ENCODE measurements at places on chromosomes 6 and 20.
A peak's percentile ranks its signal among the peaks of the same experiment; 100 is the strongest.

DNA sequence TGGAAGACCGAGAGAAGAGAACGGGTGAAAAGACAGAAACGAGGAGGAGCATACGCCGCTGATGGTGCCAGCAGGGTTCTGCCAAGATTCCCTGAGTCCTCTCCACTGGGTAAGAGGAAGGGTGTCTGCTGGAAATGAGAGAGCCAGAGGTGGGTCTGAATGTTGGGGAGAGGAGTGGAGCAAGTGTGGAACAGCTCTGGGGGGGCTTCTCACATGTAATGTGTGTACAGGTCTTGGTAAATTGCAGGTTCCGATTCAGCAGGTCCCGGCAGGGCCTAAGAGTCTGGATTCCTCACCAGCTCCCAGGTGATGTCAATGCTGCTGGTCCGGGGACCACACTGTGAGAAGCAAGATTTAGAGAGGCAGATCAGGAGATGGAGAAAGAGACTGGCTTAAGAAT, 1.5 kb upstream of the EBF4 start:
- no peak for DNase-seq

GRCh38 chr20:35005463-35005961, 49.8 kb downstream of the MYH7B start:
- no peak for DNase-seq

GRCh38 chr20:25308671-25309394, 60.9 kb downstream of the PYGB start:
- DNase-seq, result no peak

- peak; percentile 22 for DNase-seq
These were observed at the start of gene ACSS2 for GRCh38 chr20:34876406-34877282. Gene ACSS2, plus strand, starts transcription at chr20:34876612. Its CDS starts 34 bp downstream, at chr20:34876646.

DNA sequence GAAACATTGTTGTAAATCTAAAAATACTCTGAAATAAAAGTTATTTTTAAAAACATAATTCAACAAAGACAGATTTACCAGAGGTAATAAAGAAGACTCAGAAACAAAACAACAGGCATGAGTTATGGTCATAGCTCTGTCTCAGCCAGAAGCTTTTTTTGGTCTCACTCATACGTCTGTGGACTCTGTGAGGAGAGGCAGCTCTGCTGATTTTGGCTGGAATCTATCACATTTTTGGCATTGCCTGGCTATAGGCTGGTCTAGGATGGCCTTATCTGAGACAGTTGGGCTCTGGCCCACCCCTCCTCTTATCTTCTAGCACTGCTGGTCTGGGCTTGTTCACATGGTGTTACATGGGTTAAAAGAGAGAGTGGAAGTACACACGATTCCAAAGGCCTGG, 514.0 kb upstream of the BTBD3 start:
- DNase-seq, result no peak

DNA sequence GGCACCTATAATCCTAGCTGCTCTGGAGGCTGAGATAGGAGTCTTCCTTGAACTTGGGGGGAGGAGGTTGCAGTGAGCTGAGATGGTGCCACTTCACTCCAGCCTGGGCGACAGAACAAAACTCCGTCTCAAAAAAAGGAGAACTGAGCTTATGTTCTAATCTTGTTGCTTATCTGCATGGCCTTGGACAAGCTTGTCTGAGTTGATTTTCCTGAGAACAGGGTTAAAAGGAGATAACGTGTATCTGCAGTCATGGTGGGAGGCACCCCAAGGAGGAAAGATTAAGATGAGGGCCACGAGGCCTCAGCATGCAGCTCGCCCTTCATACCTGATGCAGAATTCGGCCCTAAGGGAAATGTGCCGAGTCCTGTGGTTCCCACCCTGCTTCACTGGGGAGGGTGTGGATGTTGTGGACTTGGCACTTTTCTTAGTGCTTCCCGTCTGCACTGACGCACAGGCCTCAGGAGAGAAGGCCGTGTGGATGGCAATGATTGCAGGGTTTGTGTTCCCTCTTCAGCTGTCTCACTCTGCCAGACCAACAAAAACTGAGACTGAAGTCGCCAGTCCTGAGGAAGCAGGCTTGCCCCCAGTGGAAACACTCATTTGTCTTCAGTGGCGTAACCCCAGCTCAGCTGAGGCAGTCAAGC, 56.3 kb downstream of the EZR start:
- no peak for DNase-seq

- DNase-seq, result no peak
These were observed 77.0 kb downstream of the DTNBP1 start for GRCh38 chr6:15585760-15586214.

GRCh38 chr20:18403269-18403668, 63.6 kb downstream of the DZANK1 start:
- no peak for DNase-seq

DNA sequence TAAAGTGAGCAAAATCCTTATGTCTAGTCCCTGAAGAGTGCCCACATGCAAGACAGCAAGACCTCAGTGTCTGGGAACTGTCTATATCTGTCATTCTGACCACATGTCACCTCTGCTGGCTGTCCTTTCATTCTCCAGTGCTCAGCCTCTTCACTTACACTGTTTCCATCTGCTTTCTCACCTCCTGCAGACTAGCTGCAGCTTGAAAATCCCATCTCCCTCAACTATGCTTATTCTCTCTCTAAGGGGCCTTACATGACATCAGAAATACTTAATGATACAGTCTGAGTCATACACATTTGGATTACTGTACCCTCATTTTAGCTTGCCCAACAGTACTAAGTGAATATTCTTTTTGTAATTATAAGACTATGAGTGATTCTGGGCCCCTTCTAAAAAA, 587.8 kb downstream of the EPM2A start:
- no peak for DNase-seq

DNA sequence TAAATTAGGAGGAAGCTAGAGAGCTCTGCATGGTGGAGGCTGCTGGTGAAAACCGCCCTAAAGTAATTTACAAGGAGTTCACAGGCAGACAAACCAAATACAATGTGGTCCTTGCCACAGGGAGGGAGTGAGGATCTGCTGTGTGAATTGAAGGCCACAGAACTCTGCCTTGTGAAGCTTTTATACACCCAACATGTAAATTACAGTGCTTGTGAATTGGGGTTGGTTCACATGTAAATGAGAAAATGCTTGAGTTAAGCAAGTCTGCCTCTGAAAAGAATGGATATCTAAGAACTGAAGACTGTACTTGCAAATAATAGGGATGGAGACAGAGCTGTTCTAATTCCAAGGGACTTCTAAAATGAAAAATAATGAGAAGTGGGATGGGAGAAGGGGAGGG, 194.2 kb downstream of the SLC35F1 start:
- DNase-seq, result peak; percentile 84

DNA sequence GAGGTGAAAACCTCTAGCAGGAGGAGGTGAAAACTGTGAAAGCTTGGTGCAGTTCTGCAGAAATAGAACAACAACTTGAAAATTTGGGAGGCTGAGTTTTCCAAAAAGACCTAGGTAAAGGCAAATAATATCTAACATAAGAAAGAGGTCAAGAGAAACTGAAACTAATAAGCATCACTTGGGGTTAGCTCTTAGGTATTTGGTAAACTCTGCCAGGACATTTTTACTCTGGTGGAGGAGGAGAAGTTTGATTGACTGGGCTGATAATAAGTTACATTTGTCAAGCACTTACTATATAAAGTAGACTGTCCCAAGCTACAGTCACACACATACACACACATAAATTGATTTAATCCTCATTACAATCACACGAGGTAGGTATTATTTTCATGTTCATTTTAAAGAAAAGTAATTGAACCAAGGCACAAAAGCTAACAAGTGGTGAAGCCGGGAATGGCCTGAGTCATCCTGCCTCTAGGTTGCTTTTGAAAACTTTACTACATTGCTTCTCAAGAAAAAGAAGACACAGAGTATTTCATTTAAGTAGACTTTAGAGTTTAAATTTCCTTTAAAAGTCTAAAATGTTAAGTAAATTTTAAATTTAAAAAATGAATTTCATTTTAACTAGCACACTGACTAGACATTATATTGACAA, 275.5 kb downstream of the PTPRK start:
- no peak for DNase-seq

DNA sequence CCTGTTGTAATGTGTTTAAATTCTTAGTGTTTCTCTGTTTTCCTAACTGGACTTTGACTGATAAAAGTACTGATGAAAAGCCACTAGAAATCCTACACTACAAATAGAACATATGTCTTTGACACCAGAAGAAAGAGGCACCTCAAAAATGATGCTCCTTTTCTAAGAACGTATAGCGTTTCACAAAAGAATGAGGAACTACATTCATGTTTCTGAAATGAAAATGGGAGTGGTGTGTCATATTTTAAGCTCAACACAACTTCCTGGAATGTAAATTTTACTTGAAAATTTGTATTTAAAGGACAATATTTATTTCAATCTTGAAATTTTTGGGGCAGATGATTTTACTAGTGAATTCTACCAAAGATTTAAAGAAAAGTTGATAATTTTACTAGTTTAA, 35.3 kb downstream of the KIAA0408 start:
- no peak for DNase-seq

- DNase-seq, result no peak
These were observed 45.3 kb downstream of the PRR18 start for GRCh38 chr6:166262743-166263515.

- no peak for DNase-seq
These were observed 84.3 kb downstream of the ATXN1 start for GRCh38 chr6:16676978-16677377.

DNA sequence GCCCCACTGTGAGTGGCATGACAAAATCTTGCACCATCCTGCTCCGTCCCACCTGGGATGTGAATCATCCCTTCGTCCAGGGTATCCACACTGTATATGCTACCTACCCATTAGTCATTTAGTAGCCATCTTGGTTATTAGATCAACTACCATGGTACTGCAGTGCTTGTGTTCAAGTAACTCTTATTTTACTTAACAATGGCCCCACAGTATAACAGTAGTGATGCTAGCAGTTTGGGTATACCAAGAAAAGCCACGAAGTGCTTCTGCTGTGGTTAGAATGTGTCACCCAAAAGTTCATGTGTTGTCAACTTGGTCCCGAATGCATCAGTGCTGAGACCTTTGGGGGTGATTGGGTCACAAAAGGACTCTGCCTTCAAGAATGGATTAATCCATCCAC, 11.7 kb downstream of the OSER1 start:
- DNase-seq, result no peak

GRCh38 chr20:14986026-14986655, 648.7 kb upstream of the FLRT3 start:
- DNase-seq, result no peak

DNA sequence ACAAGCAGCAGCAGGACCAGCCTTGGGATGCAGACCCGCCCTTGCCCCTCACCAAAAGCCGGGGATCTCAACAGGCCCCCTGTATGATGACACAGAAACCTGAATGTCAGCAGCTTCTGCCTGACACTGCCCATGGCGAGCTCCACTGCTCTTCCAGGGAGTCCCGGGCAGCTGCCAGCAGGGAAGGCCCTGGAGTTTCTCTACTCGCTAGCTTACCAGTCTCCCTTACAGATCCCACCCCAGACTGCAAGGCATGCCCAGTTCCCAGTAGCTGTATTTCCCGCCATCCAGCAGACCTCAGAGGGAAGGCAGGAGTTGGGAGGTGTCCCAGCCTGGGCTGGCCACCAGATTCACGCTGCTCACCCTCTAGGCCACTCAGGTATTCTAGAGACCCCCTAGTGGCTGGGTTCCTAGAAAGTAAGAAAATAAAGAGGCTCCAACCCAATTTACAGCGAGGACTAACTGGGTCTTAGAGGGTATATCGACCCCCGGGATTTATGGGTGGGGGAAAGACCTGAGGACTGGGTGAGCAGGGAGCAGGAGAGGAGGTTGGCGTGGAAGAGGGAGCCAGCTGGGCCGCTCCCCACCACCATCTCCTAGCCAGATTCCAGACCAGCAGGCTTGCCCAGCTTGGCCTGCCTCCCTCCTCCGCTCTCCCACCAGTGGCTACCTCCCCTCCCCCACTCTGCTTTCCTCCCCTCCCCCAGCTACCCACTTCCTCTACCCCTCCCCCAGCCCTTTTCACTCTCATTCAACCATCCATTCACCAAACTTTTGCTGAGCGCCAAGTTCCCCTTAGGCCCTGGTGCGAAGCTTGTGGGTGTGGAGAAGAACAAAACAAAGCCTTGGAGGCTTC, 9.7 kb upstream of the HMGA1 start:
- no peak for DNase-seq

DNA sequence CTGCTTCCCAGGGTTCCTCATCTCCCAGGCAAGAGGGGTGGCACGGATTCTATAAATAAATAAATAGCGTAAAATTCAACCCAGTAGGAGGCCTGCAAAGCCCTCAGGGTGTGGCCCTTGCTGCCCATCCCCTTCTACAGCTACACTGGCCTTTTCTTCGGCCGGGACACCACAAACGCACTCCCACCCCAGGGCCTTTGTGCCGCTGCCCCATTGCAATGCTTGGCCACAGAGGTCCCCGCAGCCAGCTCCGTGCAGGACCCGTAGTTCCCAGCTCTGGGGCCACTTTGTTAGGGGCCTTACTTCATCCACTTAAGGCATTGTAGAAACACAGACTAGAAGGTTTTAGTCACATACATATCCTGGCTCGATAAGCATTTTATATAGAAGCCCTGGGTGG, 151.2 kb downstream of the ERMARD start:
- DNase-seq, result no peak

GRCh38 chr6:149059557-149059956, 258.0 kb upstream of the TAB2 start:
- DNase-seq, result peak; percentile 16

DNA sequence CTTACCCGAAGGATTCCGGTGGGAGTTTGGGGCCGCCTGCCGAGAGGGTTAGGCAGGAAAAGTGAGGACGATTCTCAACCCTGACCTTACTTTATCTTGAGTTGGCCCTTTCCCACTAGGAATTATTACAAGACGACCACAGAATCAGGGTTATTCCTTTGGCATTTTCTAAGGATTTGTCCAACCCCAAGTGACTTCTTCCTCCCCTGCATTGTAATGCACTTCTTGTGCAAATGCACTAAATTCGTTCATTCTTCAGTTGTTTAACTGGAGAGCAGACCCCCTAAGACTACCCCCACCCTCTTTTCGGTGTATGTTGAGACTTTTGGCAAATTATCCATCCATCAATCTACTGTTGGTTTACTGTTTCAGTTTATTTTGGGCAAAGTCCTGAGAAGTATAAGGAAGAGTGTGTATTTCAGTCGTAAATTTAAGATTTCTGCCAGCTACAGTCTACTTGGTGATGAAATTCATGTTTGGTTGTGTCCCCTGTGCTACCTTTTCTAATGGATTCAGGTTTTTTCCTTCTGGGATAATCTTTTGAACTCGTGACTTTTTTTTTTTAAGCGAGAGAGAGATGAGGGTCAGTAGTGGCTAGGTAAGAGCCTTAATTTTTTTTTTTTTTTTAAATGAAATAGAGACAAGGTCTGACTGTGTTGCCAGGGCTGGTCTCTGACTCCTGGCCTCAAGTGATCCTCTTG, 611 bp upstream of the TMEM217 start:
- DNase-seq, result no peak
